ENCODE measurements at places on chromosomes 11 and 22. TPM values are rescaled to one million over a fixed set of nuclear protein-coding genes. Genes with fewer than 3 reads are reported as not detected.

- no peak overlapping the region for H3K4me3 ChIP-seq
- no peak overlapping the region for H3K27ac ChIP-seq
- no peaks in the 10 kb centered on the region for H3K27me3 ChIP-seq
- H3K36me3 ChIP-seq, result peaks cover 18% of the 10 kb centered on the region
- DNase-seq, result no peak
- H3K4me1 ChIP-seq, result no peaks in the 10 kb centered on the region
These were observed 37.0 kb downstream of the GAB2 start for GRCh38 chr11:78380615-78381051.

- no peak for DNase-seq
- H3K27ac ChIP-seq, result no peak overlapping the region
- H3K36me3 ChIP-seq, result peaks cover 11% of the 10 kb centered on the region
- H3K4me1 ChIP-seq, result peaks cover 51% of the 10 kb centered on the region
- H3K27me3 ChIP-seq, result no peaks in the 10 kb centered on the region
These were observed 4.2 kb upstream of the C1QTNF6 start for GRCh38 chr22:37192204-37192603.

DNA sequence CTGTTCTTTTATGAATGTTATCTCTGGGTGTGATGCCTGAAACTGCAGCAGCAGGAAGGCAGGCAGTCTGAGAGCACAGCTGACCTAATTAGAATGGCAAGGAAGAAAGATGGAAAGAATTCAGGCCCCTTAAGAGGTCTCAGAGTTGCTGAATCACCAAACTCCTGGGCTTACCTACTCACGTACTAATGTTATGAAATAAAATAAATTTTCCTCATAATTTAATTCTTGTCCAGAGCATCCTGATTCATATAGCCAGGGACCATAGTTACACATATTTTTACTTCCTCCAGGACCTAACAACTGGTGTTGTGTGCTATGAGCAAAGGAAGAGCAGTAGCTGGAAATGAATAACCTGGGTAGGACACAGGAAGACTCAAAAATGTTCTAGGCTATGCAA lies 41.9 kb downstream of the SNX19 start:
- H3K4me1 ChIP-seq, result peaks cover 9% of the 10 kb centered on the region
- H3K27me3 ChIP-seq, result no peaks in the 10 kb centered on the region
- H3K4me3 ChIP-seq, result no peak overlapping the region
- no peak overlapping the region for H3K27ac ChIP-seq

DNA sequence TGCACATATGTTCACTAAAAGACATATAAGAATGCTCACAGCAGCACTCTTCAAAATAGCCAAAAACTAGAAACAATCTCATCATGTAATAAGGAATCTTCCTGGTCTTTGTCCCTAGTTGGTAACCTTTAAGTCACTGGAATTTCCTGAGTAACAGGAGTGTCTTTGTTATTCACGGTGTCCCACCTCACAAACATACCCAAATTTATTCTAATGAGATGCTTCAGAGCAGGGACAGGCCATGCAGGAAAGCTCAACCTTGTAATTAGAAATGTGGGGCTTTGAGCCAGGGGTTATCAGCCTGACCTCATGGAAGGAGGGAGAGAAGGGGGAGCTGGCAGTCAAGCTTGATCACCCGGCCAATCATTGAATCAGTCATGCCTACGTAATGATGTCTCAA lies 40.3 kb upstream of the NFRKB start:
- H3K4me1 ChIP-seq, result no peaks in the 10 kb centered on the region
- no peak overlapping the region for H3K27ac ChIP-seq
- no peak for DNase-seq
- no peaks in the 10 kb centered on the region for H3K27me3 ChIP-seq
- peaks cover 9% of the 10 kb centered on the region for H3K36me3 ChIP-seq

DNA sequence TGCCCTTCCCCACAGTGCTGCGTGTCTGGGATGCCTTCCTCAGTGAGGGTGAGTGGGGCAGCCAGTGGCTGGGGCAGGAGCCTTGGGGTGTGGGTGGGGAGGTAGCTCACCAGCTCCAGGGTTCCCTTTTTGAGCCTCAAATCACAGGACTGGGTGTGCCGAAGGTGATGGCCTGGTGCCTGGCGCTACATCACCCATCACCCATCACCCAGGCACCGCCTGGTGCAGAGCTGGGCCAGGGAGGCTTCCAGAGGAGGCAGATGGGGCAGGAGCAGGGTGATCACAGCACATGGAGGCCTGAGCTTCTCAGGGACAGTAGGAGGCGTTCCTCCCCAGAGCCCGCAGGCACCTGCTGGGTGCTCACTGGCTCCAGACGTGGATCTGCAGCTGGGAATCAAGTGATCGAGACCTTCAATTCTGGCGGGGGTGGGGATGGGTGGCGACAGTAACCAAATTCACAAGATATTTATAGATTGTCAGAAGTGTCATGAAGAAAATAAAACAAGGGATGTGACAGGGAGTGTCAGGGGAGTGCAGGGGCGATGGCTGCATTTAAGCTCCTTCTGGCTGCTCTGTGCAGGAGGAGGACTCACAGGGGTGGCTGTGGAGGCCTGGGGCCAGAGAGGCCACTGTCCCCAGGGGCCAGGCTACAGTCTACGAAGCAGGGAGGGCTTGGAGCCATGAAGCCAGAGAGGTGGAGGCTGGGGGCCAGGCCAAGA lies 3.2 kb downstream of the TBC1D10C start:
- peak overlapping the region; percentile 93 for H3K27ac ChIP-seq
- no peaks in the 10 kb centered on the region for H3K27me3 ChIP-seq
- peak; percentile 50 for DNase-seq
- H3K4me3 ChIP-seq, result peak overlapping the region; percentile 87
- H3K4me1 ChIP-seq, result peaks cover 78% of the 10 kb centered on the region
- peaks cover 46% of the 10 kb centered on the region for H3K36me3 ChIP-seq

DNA sequence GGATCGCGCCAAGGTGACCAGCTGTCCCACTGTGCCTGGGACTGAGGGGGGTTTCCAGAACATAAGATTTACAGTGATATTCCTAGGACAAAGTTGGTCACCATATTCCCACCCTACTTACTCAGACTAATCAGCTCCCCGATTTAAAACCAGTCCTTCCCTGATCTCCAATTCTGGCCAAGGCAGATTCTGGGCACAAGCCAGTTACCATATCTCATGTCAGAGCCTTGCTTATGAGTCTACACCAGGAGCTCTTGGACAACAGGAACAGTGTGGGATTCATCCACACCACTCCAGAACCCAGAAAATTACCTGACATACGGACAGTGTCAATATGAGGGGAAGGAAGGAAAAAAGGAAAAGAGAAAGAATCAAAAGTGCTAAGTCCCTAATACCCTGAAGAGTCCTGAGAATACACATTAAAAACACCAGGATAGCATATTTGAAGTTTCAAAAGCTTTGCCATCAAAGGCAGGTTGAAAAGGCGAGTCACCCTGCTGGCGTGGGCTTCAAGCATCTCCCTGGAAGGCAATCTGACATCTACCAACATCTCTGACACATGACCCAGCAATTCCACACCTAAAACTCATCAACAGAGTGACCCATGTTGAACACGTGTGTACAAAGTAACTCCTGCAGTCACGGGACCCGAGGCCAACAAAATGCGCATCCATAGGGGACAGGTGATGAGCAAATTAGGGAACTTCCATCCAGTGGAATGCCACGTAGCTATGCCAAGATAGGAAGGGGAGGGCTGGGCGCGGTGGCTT lies 8.0 kb upstream of the IL2RB start:
- H3K36me3 ChIP-seq, result peaks cover 7% of the 10 kb centered on the region
- H3K27ac ChIP-seq, result no peak overlapping the region
- H3K4me1 ChIP-seq, result peaks cover 58% of the 10 kb centered on the region
- H3K4me3 ChIP-seq, result no peak overlapping the region
- H3K27me3 ChIP-seq, result no peaks in the 10 kb centered on the region

DNA sequence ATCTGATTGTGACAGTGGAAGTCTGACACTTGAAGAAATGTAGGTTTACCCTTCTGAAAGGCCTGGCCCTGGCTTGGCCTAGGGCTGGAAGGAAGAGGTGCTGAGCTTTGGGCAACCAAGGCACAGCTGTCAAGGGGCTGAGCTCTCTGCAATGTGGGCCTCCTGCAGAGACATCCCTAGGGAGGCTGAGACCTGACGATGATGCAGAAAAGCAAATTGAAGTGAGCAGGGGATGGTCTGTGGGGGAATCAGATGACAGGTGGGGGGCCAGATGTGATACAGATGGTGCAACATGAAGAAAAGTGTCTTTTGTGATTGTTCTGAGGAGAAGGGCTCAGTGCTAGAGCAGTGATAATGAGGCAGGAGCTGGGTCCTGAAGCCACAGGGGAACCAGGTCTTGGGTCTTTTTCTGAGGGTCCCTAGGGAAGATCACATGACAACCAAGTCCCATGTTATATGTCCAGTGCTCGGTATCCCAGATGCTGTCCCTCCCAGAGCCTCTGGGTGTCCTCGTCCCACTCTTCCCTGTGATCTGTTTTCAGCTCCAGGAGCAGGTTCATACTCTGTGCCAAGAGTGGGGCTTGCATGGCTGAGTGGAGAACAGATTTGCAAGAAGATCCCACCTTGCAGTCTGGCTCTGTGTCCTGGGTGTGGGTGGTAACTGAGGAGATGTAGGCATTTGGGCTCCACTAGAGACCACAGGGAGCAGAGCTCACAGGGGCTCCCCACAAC lies 79.9 kb upstream of the VPREB1 start:
- no peak overlapping the region for H3K4me3 ChIP-seq
- peaks cover 10% of the 10 kb centered on the region for H3K27me3 ChIP-seq
- H3K4me1 ChIP-seq, result peaks cover 8% of the 10 kb centered on the region
- no peak overlapping the region for H3K27ac ChIP-seq
- DNase-seq, result no peak
- no peaks in the 10 kb centered on the region for H3K36me3 ChIP-seq

DNA sequence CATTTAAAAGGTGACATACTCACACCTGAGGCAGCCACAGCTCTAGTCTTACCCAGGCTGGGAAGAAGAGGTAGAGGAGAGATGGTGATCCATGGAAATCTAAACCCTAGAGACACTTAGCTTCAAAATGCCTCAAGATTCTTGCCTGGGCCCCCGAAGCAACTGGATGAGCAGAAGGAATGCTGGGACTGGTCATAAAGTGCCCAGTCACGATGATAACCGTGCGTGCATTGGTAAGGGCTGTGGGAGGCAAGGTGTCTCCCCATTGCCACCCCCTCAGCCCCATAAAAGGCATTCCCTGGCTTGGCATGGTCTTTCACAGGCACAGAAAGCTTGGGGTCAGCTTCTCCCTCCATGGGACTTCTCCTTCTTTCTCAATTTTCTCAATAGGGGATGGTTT lies 144.5 kb downstream of the DSCAML1 start:
- no peak for DNase-seq
- H3K4me3 ChIP-seq, result no peak overlapping the region
- no peaks in the 10 kb centered on the region for H3K27me3 ChIP-seq
- H3K36me3 ChIP-seq, result no peaks in the 10 kb centered on the region
- no peaks in the 10 kb centered on the region for H3K4me1 ChIP-seq

GRCh38 chr11:31236143-31236542 lies 133.4 kb downstream of the DCDC1 start:
- H3K27ac ChIP-seq, result no peak overlapping the region
- no peaks in the 10 kb centered on the region for H3K27me3 ChIP-seq
- H3K4me1 ChIP-seq, result no peaks in the 10 kb centered on the region
- no peaks in the 10 kb centered on the region for H3K36me3 ChIP-seq
- no peak overlapping the region for H3K4me3 ChIP-seq

DNA sequence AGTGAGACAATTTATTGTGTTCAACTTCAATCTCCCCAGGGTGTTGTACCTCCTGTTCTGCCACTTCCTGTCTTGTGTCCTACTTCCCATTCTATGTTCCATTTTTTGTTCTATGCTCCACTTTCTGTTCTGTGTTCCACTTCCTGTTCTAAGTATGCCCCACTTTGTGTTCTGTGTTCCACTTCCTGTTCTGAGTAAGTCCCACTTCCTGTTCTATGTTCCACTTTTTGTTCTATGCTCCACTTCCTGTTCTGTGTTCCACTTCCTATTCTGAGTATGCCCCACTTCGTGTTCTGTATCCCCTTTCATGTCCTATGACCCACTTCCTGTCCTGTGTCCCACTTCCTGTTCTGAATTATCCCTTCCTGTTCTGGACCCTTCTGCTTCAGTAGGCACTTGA lies 732.7 kb downstream of the TBC1D22A start:
- peaks cover 24% of the 10 kb centered on the region for H3K4me1 ChIP-seq
- peak overlapping the region; percentile 16 for H3K27ac ChIP-seq

- DNase-seq, result no peak
- no peak overlapping the region for H3K27ac ChIP-seq
- no peaks in the 10 kb centered on the region for H3K4me1 ChIP-seq
- H3K27me3 ChIP-seq, result no peaks in the 10 kb centered on the region
- peaks cover 14% of the 10 kb centered on the region for H3K36me3 ChIP-seq
These were observed 75.6 kb downstream of the TP53I11 start for GRCh38 chr11:44875037-44875436.

DNA sequence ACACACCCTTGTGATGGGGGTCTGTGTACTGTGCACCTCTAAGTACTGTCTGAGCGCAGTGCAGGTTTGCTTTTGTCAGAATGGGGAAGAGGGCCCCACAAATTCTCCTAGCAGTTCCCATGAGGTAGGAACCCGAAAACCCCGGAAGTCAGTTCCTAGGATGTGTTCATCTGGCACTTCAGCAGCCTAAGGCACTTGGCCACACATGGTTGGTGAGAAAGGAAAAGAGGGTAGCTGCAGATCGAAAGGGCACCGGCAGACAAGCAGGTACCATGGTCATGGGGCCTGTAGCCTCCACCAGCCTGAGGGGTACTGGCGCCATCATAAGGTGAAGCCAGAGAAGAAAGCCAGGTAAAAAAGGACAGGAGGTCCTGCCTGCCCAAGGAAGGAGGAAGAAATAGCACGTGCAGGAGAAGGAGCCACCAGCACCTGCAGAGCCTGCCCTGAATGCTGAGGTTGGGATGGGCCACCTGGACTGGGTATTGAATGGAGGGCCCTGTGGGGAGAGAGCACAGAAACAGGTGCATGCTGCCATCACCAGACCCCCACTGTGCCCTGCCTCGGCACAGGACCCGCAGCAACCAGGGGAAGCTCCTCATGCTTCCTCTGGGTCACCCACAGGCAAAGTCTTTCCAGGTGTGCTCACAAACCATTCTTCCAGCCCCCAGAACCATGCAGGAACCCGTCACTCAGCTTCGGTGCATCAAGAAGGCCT lies 8.1 kb upstream of the CASTOR1 start:
- H3K27ac ChIP-seq, result peak overlapping the region; percentile 61
- no peak overlapping the region for H3K4me3 ChIP-seq
- no peak for DNase-seq
- peaks cover 60% of the 10 kb centered on the region for H3K4me1 ChIP-seq
- H3K36me3 ChIP-seq, result peaks cover 19% of the 10 kb centered on the region

DNA sequence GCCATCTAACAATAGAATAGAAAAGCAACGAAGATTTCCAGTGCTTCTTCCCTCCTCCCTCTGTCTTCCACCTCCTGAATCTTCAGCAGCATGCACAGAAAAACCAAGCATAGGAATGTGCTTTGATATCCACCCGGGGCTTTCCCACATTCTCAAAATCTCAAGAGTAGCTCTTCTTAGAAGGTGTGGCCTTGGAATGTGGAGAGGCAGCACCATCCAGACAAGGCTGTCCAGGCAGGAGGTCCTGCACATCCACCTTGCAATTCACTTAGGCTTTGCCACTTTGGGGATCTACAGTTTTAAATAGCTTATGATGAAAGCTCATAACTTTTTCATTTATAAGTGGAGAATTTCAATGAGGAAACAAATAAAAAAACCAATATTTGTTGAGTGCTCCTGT lies 72.9 kb downstream of the KIRREL3 start:
- H3K27me3 ChIP-seq, result peaks cover 8% of the 10 kb centered on the region
- H3K36me3 ChIP-seq, result no peaks in the 10 kb centered on the region
- no peak overlapping the region for H3K27ac ChIP-seq
- DNase-seq, result no peak
- H3K4me1 ChIP-seq, result no peaks in the 10 kb centered on the region

The MISFA gene
- 2.9 TPM for total RNA-seq

The KCNJ1 gene
- total RNA-seq, result not detected

The APOL4 gene
- 0.53 TPM for total RNA-seq

The RIBC2 gene
- 9.4 TPM for total RNA-seq

The GUCD1 gene
- 94.2 TPM for total RNA-seq

The LUZP2 gene
- not detected for total RNA-seq

The TMPRSS6 gene
- total RNA-seq, result 42.1 TPM

The PARVG gene
- total RNA-seq, result 59.5 TPM

The RFPL2 gene
- total RNA-seq, result 0.52 TPM
